ENCODE measurements at places on chromosomes 6 and 20.

DNA sequence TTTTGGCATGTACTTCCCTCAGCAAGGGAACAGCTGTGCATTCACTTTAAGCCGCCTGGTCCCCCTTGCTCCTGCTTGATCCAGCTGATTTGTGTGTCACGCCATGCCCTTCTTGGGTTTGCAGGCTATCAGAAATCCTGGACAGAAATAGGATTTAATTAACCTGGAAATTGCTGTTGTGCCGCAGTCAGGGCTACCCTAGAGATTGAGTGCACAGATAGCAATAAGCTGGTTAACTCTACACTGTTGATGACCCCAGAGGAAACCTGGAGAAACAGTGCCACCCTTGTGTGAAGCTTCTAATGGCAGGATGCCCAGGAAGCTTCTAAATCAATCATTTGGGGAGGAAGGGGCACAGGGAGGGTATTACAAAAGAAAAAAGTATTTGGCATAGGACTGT, 199.0 kb downstream of the JARID2 start:
- DNase-seq = no peak

GRCh38 chr6:21885532-21886114, 292.1 kb downstream of the SOX4 start:
- no peak for DNase-seq

DNA sequence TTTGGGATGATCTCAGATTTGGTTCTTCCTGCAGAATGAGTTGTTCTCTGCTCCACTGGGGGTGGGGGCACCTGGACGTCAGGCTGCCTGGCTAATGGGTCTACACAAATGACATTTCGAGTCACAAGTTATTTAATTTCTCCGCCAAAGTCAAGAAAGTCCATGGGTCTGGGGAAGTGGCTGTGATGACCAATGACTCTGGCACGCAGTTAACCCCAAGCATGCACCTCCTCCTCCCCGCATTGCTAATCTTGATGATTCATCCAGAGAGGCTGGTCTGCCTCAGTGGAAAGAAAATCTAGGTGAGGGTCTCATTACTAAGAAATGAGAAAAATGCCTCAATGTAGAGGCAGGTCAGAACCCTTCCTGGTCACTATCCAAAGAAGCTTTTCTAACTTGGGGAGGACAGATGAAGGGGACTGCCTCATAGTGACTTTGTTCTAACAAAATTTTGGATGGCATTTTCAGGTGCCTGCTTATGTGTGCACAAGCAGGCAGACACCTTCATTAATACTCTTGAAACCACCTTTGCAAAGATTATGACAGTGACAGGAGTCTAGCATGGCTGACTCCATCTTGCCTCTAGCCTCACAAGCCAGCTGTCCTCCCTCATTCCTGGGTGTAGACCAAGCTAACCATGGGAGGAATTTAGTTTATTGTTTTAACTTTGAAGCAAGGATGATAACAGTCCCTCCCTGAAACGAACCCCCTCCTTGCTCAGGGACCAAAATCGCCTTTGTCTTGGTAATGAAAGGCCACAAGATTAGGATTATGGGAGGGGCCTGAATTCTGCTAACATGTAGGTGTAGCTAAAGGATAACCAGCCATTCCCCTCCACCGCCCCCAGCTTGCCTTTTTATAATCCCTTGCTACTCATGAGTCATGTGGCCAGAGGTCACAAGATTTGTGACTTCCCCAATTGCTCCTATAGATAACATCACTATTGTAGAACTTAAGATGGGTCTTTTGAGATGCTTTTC, 98.6 kb upstream of the MRPS10 start:
- no peak for DNase-seq

- no peak for DNase-seq
These were observed 69.0 kb downstream of the BTBD9 start for GRCh38 chr6:38570750-38571149.

DNA sequence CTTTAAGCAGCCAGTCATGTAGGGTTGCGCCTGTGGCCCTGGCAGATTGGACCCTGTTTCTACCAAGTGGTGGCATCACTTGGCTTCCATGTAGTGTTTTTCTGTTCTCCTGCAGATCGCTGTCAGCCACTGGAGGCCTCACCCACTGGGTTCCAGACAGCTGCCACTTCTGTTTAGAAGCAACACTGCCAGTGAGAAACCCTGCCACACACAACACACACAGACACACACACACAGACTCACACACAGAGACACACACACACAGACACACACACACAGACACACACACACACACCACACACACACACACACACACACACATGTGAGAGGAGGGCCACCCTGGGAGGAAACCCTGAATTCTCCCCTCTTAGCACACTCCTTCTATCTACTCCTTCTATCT, 51.8 kb downstream of the UTRN start:
- DNase-seq = no peak

GRCh38 chr20:52372169-52372568, 180.6 kb upstream of the ZFP64 start:
- DNase-seq = no peak

- no peak for DNase-seq
These were observed 6.5 kb upstream of the NUS1 start for GRCh38 chr6:117668736-117669135.

DNA sequence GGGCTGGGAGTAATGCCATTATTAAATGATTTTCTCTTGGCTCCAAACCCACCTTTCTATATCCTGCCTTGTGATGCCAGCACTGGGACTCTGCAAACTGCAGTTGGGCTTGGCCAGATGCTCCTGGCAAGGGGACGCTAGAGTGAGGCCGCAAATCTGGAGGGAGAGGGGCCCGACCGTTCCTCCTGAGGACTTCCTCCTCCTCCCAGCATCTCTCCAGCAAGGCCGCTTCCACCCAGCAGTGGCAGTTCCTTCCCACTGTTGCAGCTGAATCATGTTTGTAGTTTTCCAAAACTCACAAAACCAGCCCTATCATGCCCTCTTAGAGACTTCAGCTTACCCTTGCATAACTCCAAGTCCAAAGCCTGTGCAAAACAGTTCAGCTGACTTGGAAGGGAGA, 244.4 kb downstream of the FOXA2 start:
- no peak for DNase-seq

GRCh38 chr6:33105916-33106871, 30.4 kb downstream of the HLA-DPB1 start:
- no peak for DNase-seq
